Subcutaneous preadipocyte (primary cell): ENCODE measurements at places on chromosomes 2 and 18. TPM values are rescaled to one million over a fixed set of nuclear protein-coding genes. Genes with fewer than 3 reads are reported as not detected.

Gene GPR155
- 1.4 and 1.8 TPM in 2 replicates for total RNA-seq

Gene ZNF804A
- under 0.01 and 0.98 TPM in 2 replicates for total RNA-seq

Gene STK25
- total RNA-seq, result 214 and 230 TPM in 2 replicates

Gene TOGARAM2
- under 0.01 and 0.37 TPM in 2 replicates for total RNA-seq

Gene COL4A4
- under 0.01 TPM in 2 replicates for total RNA-seq

Gene EGR4
- total RNA-seq, result not detected in 2 replicates

Gene GKN1
- not detected in 2 replicates for total RNA-seq

Gene LHCGR
- total RNA-seq, result not detected in 2 replicates

Gene RGPD5
- 14.0 and 36.6 TPM in 2 replicates for total RNA-seq

Gene NAPG
- total RNA-seq, result 30.1 and 36.4 TPM in 2 replicates

Gene HOXD13
- 1.6 TPM in 1 of 2 replicates, not detected in the other for total RNA-seq

Gene RESP18
- not detected in 2 replicates for total RNA-seq

Gene NCKAP5
- 0.37 and 0.59 TPM in 2 replicates for total RNA-seq

Gene STARD6
- under 0.01 TPM in 1 of 2 replicates, not detected in the other for total RNA-seq

Gene PRSS56
- total RNA-seq, result not detected in 2 replicates

Gene ANKRD62
- total RNA-seq, result not detected in 2 replicates

Gene GLS
- 91.1 and 119 TPM in 2 replicates for total RNA-seq

Gene FSHR
- total RNA-seq, result not detected in 2 replicates

Gene VWA3B
- not detected in 2 replicates for total RNA-seq

Gene CDCA7
- 7.7 and 16.6 TPM in 2 replicates for total RNA-seq

Gene ABCA12
- under 0.01 TPM in 2 replicates for total RNA-seq

Gene GAREM2
- total RNA-seq, result 0.78 and 1.5 TPM in 2 replicates

Gene REG1B
- not detected in 2 replicates for total RNA-seq

Gene PROKR1
- under 0.01 TPM in 1 of 2 replicates, not detected in the other for total RNA-seq

Gene C2orf74
- total RNA-seq, result 2.9 and 6.5 TPM in 2 replicates

Gene C2orf66
- total RNA-seq, result under 0.01 TPM in 1 of 2 replicates, not detected in the other

Gene DUSP2
- total RNA-seq, result 0.37 and 0.78 TPM in 2 replicates

Gene DSG4
- total RNA-seq, result not detected in 2 replicates

Gene SLC38A11
- not detected in 2 replicates for total RNA-seq

Gene HTR2B
- 0.59 and 2.6 TPM in 2 replicates for total RNA-seq

Gene MFSD2B
- total RNA-seq, result under 0.01 and 0.37 TPM in 2 replicates

Gene PLCD4
- 2.2 and 2.6 TPM in 2 replicates for total RNA-seq

Gene CCBE1
- total RNA-seq, result 32.3 and 36.0 TPM in 2 replicates

Gene MYL12B
- total RNA-seq, result 184 and 200 TPM in 2 replicates

Gene CFAP65
- 0.20 TPM in 1 of 2 replicates, not detected in the other for total RNA-seq

Gene HRH4
- total RNA-seq, result under 0.01 TPM in 1 of 2 replicates, not detected in the other

Gene ACKR3
- 1.2 and 5.5 TPM in 2 replicates for total RNA-seq

Gene KCNIP3
- total RNA-seq, result 2.9 and 3.1 TPM in 2 replicates

Gene CKAP2L
- total RNA-seq, result 8.5 and 16.8 TPM in 2 replicates

Gene SERPINB11
- not detected in 2 replicates for total RNA-seq

Gene ENOSF1
- total RNA-seq, result 42.6 and 62.8 TPM in 2 replicates

Gene ALK
- not detected in 2 replicates for total RNA-seq

Gene MOCOS
- 8.8 and 12.3 TPM in 2 replicates for total RNA-seq

Gene ZBTB7C
- total RNA-seq, result under 0.01 TPM in 2 replicates

Gene SEC11C
- total RNA-seq, result 10.2 and 11.4 TPM in 2 replicates

Gene FER1L5
- under 0.01 and 0.39 TPM in 2 replicates for total RNA-seq

Gene UPP2
- not detected in 2 replicates for total RNA-seq

Gene E2F6
- 7.3 and 10.0 TPM in 2 replicates for total RNA-seq

Gene ADD2
- under 0.01 and 0.20 TPM in 2 replicates for total RNA-seq

Gene PPIL3
- 33.6 and 35.3 TPM in 2 replicates for total RNA-seq

Gene PLEK
- total RNA-seq, result not detected in 2 replicates
